OCI-LY7 (cell line): ENCODE measurements at places on chromosomes 7 and 10.
A peak's percentile ranks its signal among the peaks of the same experiment; 100 is the strongest.

DNA sequence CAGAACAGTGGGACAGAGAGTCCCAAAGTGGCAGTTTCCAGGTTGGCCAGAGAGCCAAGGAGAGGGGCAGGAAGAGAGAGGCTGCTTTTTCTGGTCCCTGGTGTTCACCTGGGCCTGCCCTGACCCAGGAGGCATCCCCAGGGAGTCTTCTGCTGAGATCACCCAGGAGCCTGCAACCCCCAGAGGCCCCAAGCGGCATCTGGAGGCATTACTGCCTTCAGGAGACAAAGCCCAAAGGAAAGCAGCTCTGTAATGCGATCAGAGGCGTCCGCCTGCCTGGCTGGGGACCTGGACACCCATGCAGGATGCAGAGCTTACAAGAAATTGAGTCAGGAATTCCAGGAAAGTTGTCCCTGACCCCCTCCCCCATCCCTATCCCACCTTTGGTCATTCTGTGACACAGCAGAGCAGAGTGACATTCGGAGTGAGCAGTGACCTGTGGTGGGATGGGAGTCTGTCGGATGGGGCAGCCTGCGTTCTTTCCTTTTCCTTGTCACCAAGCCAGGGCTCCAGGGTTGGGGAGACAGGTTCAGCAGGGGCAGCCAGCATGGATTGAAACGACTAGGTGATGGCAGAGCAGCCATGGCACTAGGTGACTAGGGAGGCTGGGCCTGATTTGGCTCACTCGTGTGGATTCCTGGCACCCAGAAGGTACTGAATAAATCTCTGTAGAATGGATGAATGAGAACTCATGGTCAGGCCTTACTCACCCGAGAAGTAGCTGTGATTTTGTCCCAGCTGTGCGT is 10.4 kb downstream of the UNC5B start:
- DNase-seq = peak; percentile 13

GRCh38 chr7:131231381-131232220 is 96.1 kb upstream of the MKLN1 start:
- peak; percentile 72 for DNase-seq

GRCh38 chr10:20094226-20094976 is 278.2 kb downstream of the PLXDC2 start:
- no peak for DNase-seq

- no peak for DNase-seq
Measured at GRCh38 chr10:77784856-77785255, 141.7 kb downstream of the DLG5 start.

GRCh38 chr10:71766717-71767419 is 6.5 kb downstream of the VSIR start:
- no peak for DNase-seq

DNA sequence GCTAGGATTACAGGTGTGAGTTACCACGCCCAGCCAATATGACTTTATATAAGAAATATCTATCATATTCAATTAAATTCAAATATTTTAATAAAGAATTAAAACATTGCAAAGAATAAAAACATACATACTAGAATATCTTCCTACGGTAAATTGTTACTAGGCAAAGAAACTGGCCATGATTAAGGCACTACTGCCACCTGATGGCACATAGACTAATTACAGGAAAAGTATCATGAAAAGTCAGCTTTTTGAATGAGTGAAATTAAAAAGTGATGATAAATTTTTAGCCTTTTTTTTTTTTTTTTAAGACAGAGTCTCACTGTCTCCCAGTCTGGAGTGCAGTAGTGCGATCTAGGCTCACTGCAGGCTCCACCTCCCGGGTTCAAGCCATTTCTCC is 30.9 kb downstream of the MRPS33 start:
- peak; percentile 20 for DNase-seq

- no peak for DNase-seq
Measured at GRCh38 chr7:148919859-148920258, 35.8 kb upstream of the EZH2 start.

GRCh38 chr10:120521880-120522279 is 64.9 kb downstream of the PLPP4 start:
- DNase-seq = no peak

DNA sequence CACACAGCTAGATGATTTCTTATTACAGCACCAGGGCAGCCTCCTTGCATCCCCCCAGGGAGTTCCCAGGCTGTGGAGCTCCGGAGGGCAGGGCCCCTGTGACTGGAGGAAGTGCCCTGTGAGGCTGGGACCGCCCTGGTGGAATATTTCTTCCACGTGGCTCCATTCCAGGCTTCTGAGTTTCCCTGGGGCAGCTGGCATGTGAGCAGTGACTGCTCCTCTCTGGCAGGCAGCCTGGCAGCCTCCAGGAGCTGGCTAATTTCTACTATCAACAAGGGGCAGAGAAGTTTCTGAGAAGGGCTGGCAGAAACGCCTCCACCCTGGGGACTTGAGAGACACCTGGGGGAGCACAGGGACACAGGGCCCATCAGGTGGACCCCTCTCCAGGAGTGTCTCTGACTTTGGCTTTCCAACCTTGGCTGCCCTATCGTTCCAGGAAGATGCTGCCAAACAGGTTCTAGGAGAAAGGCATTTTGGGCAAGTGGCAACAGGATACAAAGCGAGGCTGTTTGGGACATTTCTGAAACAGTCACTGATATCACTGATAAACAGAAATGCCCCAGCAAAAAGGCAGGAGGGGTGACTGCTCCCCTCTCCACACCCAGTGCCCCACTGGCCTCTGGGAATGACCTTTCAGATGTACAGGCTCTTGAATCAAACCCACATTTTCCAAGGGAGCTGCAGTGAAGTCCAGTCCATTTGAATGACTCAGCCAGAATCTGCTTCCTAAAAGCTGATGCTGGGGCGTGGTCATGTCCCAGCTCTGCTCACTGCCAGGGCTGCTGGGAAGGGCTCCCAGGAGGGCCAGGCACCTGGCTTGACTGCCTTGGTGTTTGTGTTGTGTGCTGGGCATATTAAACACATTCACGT is 16.1 kb downstream of the MYOF start:
- no peak for DNase-seq

DNA sequence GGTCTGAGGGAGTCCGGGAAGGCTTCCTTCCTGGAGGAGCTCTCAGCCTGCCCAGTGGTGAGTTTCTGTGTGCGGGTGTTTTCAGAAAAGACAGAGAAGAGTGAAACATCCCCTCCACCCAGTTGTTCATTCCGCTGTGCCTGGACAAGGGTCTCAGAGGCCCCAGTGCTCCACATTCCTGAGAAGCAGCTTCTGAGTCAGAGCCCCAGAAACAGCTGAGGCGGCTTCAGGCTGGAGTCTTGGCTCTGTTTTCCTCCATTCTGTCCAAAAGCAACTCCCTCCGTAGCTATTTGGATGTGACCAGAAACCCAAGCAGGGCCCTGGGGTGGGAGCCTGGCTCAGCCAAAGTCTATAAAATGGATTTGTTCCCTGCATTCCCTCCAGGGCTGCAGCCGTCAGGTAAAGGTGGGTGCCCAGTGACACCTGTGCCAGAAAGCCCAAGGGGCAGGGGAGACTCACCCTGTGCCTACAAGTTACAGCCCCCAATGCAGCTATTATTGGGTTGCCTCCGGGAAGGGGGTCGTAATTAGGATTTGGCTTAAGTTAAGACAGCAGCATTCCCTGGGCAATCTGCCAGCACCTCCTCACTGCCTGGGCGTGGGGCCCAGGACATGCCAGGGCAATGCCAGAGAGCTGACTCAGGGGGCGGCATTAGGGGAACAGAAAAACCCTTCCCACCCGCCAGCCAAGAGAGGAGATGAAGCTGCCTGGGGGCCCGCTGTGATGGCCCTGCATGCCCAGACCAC is 13.1 kb upstream of the CAMK2G start:
- DNase-seq = no peak

GRCh38 chr10:113613427-113613826 is 50.4 kb downstream of the NRAP start:
- no peak for DNase-seq

DNA sequence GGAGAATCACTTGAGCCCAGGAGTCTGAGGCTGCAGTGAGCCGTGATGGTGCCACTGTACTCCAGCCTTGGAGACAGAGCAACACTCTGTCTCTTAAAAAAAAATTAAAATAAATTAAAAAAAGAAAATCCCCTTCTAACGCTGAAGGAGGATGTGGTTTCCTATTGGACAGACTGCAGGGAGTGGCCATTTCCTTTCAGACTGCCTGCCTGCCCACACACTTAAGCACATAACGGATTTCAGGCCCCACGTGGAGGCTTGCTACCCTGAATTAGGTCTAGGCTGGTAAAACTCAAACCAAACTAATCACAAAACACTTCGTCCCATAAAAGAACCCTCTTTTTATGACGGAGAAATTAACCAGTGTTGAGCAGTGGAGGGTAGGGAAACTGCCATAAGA is 34.0 kb downstream of the GATA3 start:
- no peak for DNase-seq

DNA sequence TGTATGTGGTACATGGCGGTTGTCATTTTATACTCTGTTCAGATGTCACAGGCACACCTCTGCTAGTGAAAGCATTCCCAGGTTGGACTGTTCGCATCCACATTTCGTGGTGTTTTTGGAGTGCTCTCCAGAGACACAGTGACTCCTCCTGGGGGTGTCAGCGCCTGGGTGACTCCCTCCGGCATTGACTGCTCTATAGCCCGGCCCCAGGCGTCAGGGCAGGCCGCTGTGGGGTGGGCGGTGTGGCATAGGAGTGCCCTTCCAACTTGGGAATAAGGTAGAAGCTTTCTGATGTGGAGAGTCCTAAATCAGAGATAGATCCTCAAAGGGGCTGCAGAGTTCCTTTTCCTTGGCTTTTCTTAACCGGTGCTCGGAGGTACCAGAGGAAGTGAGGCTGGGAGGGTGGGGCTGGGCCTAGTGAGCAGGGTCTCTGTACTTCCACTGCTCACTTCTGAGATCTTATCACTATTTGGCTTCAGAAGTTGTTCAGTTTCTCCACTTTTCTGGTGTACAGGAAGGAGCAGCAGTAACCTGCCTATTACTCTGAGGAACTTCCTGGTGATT is 32.3 kb downstream of the CCNY start:
- no peak for DNase-seq

GRCh38 chr10:86062198-86062550 is 304.4 kb downstream of the GRID1 start:
- DNase-seq = no peak

- peak; percentile 4 for DNase-seq
Measured at GRCh38 chr10:22022257-22023032, 18.9 kb upstream of the DNAJC1 start.

GRCh38 chr7:119377861-119378260 is 895.1 kb upstream of the KCND2 start:
- DNase-seq = no peak

DNA sequence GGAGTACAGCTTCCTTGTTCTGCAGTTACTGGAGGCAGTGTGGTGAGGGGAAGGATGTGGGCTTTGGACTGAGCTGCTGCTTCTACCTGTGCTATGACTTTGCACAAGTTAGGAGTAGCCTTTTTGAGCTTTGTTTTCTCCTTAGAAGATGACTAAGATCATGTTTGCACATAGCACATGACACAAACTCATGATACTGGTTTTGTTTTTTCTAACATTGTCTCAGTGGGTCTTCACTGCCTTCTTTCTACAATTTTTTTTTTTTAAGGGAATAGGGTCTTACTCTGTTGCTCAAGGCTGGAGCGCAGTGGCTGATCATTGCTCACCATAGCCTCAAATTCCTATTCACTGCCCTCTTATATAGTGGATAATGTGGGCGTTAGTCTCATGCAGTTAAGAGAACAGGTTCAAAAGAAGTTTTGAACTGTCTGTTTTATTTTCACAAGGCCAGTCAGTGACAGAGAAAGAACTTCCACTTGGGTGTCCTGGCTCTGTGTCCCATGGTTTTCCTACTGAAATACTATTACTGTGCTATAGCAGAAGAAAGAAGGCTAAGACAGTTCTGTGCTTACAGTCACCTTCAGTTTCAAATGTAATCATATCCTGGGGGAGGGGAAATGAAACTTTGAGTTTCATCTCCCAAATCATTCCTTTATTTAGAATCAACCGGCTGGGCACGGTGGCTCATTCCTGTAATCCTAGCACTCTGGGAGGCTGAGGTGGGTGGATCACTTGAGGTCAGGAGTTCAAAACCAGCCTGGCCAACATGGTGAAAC is 72.0 kb downstream of the KAT6B start:
- peak; percentile 3 for DNase-seq

GRCh38 chr10:33333260-33334101 is 986 bp downstream of the NRP1 start:
- DNase-seq = no peak

- DNase-seq = peak; percentile 83
Measured at GRCh38 chr7:50281680-50282445, 22.7 kb upstream of the IKZF1 start.

- DNase-seq = no peak
Measured at GRCh38 chr7:13904007-13904406, 85.5 kb downstream of the ETV1 start.

DNA sequence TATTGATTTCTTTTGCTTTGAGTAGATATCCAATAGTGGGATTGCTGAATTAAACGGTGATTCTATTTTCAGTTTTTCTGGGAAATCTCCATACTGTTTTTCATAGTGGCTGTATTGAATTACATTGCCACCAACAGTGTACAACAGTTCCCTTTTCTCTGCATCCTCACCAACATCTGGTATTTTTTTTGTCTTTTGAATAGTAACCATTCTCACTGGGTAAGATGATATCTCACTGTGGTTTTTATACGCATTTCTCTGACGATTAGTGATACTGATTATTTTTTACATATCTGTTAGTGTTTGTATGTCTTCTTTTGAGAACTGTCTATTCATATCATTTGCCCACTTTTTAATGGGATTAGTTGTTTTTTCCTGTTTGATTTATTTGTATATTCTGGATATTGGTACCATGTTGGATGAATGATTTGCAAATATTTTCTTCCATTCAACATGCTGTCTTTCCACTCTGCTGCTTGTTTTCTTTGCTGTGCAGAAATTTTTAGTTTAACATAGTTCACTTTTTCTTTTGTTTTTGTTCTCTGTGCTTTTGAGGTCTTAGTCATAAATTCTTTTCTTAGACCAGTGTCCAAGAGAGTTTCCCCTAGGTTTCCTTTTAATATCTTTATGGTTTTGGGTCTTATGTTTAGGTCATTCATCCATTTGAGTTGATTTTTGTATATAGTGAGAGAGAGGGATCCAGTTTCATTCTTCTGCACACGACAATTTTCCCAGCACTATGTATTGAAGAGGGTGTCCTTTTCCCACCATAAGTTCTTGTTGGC is 584.7 kb downstream of the PHTF2 start:
- DNase-seq = no peak

DNA sequence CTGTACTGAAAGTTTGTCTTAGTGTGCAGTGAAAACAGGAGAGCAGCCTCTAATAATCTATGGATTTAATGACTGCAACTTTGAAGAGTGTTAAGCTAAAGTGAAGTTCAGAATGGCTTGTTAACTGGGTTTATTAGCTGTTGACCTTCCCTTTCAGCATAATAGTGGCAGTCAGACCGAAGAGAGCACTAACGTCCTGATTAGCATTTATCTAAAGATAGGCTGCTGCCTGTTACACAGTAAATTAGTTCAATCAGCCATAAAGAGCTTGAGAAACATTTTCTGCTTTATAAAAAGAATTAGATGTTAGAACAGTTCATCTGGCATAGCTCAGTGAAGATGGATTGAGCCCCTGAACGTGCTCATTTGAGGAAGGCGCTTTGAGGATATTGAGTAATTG is 433.0 kb downstream of the AUTS2 start:
- DNase-seq = no peak

- no peak for DNase-seq
Measured at GRCh38 chr7:4634166-4634565, 47.9 kb upstream of the FOXK1 start.
